GDM1 (cell line): ENCODE measurements at places on chromosomes 6 and 20.

DNA sequence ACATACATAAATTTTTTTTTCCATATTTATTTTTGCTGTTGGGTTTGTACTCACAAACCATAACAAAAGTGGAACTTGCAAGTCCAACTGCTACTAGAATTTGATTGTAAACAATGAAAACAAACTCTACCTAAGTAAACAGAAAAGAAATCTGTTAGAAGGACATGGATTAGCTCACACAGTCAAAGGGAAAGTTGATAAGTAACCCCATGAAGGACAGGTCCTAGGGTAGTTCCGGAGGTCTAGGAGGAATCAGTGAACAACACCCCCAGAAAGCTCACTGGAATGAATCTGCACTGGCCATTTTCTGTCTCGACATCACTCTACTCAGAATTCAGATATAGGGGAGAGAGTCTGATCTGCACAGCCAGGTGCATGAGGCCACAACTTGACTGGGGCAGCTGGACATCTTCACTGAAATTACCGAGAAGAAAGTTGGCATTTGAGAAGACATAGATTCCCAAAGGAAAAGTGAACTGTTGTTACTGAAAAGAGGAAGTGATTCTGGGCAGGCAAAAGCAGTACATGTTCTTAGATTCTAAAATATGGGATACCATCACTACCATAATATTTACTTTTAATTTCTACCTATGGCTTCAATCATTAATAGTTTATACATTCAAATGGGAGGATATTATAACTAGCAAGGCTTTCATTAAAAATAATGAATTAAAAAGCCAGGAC is 76.4 kb downstream of the HMGN3 start:
- DNase-seq = no peak

DNA sequence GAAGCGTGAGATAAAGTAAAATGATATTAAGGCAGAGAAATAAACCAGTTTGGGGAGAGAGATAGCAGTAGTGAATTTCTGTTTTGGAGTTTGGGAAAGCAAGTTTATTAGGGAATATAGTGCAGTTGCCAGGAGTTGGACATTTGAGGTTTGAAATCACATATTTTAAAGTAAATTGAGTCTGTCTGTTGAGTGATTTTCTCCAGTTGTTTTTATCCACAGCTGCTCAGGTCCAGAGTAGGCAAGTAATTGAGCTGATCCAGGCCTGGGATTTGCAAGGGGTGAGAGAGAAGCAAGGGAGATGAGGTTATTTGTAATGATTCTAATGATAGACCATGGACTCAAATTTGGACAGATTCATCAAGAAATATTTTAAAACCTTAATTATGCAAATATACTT is 481.9 kb downstream of the UTRN start:
- no peak for DNase-seq

DNA sequence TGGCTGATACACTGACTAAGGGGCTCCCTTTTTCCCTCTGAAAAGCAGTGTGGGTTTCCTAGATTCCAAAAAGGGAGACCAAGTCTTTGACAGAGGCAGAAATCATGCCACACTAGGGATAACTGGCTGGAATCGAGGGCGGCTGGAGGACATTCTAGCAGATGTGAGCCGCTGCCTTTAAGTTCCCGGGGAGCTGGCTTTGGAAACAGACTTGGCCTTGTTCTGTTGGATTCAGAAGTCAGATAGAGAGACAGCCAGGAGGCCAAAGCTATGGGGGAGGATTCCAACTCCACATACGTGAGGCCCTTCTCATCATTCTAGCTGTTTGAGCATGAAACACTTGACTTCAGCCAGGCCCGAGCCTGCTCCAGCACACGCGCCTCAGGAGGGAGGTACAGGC is 109.9 kb upstream of the FOXC1 start:
- DNase-seq = no peak

DNA sequence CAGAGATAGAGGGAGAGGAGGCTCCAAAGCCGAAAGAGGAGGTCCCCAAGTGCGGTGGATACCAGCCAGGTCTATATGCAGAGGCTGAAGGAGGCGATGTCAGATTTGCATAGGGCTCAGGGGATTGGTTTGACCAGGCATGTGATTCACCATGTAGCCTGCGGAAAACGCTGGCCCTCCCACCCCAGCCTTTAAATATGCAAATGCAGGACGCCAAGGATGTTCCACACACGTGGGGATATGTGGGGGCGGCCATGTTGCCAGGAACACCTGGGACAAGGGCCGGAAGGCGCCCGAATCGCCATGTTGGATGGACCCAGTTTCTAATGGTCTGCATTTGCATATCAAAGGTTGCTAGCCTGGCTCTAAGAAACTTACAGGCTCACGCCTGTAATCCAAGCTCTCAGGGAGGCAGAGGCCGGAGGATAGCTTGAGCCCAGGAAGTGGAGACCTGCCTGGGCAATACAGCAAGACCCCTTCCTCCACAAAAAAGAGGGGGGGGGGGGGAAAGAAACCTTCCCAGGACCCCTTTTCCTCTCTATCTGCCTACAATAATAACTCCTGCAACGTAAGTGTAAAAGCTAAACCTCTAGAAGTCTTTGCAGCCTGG is 110.5 kb downstream of the TULP4 start:
- no peak for DNase-seq

DNA sequence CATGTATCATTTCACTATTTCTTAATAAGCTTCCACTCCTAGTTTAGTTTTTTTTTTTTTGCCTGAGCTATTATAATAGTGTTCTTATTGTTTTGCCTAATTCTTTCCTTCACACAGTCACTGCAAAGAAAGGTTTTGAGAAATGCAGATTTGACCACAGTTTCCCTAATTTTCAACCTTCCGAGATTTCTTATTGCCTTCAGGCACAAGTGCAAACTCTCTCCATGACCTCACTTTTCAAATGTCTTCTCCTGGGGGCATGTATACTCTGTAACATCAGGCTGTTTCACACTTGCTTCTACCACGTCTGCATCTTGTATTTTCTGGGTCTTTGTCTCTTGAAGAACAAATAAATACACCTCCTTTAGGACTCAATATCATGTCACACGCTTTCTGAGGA is 339.0 kb upstream of the CITED2 start:
- DNase-seq = no peak
